ENCODE measurements at places on chromosomes 3 and 15.
A peak's percentile ranks its signal among the peaks of the same experiment; 100 is the strongest.

GRCh38 chr15:31200735-31201151 lies 99.2 kb upstream of the TRPM1 start:
- DNase-seq = peak; percentile 43

- no peak for DNase-seq
These were observed 289.7 kb upstream of the ADAMTS9 start for GRCh38 chr3:64977308-64978100.

GRCh38 chr15:100623301-100623700 lies 20.9 kb downstream of the ASB7 start:
- DNase-seq = no peak

GRCh38 chr3:115713284-115713683 lies 90.0 kb downstream of the GAP43 start:
- DNase-seq = no peak

DNA sequence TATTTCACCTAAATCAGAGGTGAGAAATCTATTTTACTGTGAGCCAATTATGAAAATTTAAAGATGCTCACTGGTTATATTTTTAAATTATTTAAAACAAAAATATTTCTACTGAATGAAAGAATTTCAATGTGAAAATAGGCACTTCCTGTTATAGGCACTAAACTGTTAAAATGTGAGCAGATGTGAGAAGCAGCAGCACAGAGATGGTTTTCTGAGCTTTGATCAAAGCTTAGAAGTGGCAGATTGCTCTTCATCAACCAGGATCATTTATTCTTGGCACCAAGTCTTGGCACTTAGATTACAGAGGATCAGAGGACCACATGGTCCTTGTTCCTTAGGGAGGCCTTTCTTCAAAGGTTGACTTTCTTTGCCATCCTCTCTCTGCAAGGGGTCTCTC lies 18.0 kb upstream of the TSC22D2 start:
- no peak for DNase-seq

GRCh38 chr15:82919231-82919886 lies 33.2 kb downstream of the HOMER2 start:
- no peak for DNase-seq

DNA sequence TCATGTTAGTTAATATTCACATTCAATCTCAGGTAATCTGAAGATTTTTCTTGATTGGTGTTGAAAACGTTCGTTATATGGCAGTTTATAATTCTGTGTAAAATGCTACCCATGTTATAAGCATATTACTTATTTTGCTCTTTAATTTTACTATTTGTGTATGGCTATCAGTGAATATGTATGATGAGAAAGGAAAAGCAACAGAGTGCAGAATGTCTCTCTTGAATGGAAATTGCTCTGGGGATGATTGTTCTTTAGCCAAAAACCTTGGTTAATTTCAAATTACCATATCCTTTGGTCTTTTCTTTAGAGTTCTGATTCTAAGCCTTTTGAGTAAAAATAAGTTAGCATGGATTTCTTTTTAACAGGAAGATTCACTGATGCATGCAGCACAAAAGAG lies 2.5 kb downstream of the SERPINI1 start:
- DNase-seq = no peak

DNA sequence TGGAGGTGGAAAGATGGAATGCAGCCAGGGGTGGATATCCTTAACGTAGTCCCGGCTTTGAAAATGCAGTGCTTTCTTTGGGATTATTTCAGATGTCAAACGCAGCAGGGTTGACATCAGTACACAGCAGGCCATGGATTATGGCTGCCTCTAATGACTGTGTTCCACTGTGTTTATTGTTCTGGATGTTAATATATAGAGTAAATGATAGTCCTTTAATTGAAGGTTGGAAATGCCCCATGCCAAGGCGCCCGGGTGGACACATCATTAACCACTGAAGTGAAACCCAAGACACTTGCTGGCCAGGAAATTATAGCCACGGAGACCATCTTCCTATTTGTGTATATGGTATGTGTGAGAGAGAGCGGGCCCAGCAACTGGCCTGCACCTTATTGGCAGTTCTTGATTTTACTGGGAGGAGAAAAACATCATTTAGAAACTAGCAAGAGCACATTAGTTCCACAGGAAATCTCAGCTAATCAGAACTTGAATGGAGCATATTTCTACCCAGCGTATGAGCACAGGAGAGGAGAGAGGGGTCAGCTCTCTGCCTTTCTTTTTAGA lies 254.9 kb upstream of the RASGRP1 start:
- DNase-seq = no peak

DNA sequence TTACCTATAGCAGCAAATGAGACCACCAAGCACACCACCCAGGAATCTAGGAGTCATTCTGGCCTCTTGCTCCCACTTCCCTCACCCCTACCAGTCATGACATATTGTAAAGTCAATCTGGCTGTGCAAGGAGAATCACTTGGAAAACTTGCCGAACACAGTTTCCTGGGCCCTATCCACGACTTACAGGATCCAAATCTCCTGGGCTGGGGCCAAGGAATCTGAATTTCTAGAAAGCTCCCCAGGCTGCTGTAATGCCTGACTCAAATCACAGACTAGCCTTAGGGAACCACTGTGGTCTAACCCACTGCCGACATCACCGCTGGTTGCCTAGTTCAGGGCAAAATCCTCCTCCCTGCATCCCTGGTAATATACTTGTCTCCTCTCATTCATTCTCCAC lies 4.2 kb upstream of the CRABP1 start:
- DNase-seq = no peak

GRCh38 chr3:57199895-57200297 lies at the start of gene HESX1:
Gene HESX1, minus strand, starts transcription at chr3:57199978. Its CDS starts 60 bp downstream, at chr3:57199918.
- no peak for DNase-seq

- no peak for DNase-seq
These were observed 40.5 kb downstream of the IMPG2 start for GRCh38 chr3:101279765-101280385.

DNA sequence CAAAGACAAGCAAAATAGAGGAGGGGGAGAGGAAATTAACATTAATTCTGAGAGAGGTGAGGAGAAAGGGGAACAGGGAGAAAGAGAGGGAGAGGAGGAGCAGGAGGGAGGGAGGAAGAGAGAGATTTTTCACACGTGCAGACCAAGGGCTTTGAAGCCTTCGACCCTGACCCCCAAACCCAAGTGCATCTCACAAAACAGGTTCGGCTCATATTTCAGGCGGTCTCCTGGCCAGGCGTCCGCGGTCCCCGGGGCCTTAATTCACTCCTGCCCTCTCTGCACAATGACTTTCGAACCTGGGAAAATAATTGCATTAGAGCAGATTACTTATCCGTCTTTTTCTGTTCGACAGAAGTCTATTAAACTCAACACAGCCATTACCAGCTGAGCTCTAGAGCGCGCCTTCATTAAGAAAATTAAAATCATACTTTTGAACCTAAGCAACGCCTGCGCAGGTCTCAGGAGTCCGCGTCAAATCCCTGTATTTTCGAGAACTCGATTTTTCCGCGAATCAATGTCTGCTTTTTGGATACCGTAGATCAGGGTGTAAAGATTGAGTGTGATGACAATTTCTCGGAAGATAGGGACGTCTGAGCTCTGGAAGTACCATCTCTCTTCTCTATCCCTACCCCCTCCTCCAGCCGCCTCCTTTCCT lies 220.7 kb downstream of the MEIS2 start:
- DNase-seq = no peak

- DNase-seq = no peak
These were observed 102.9 kb upstream of the CHRM5 start for GRCh38 chr15:33865416-33865815.

DNA sequence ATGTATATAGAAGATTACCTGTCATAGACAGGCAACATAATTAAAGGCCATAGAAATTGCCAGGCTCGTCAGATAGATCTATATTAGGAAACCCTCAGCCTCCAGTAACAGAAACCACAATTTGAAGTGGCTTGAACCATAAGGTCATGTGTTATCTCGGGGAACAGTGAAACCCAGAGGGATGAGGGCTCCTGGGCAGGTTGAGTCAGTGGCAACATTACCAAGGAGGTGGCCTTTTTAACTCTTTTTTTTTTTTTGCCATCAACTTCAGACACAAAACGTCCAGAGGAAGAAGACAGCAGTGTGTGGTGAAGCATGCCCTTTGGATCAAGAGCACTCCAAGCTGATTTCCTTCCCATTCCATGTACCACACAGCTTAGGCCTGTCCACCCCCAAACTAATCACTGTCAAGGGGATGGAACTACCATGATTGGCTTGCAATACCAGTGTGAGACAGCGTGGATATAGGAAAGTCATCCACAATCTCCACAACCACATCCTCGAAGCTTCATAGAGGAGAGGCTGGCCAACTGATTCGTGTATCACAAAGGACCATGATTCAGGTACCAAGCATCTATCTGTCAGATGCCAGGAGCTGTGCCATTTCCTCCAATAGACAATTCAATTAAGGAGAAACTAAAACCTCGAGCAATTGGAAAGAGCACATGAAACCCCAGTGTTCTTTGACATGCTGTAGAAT lies 999 bp upstream of the KIF7 start:
- no peak for DNase-seq

DNA sequence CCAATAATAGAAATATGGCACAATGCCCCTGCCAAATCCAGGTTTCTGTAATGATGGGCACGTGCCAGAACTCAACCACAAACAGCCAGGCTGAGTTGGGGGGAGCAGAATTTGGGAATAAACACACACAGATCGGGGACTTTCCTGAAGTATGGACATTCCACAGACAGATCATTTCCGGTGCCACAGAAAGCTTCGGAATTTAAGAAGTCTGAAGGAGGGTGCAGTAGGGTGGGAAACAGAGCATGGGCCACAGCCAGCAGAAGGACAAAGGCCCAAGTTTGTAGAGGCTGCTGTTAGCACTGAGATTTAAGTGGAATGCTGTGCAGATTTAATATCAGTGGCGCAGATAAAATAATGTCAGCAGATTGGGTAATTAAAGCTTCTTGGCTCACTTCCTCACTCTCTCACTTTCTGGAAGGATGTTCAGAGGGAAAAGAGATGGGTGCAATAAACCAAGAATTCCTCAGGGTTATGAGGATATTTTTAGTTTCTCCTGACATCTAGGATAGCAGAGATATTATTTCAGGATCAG lies 67.4 kb downstream of the MYLK start:
- DNase-seq = no peak

DNA sequence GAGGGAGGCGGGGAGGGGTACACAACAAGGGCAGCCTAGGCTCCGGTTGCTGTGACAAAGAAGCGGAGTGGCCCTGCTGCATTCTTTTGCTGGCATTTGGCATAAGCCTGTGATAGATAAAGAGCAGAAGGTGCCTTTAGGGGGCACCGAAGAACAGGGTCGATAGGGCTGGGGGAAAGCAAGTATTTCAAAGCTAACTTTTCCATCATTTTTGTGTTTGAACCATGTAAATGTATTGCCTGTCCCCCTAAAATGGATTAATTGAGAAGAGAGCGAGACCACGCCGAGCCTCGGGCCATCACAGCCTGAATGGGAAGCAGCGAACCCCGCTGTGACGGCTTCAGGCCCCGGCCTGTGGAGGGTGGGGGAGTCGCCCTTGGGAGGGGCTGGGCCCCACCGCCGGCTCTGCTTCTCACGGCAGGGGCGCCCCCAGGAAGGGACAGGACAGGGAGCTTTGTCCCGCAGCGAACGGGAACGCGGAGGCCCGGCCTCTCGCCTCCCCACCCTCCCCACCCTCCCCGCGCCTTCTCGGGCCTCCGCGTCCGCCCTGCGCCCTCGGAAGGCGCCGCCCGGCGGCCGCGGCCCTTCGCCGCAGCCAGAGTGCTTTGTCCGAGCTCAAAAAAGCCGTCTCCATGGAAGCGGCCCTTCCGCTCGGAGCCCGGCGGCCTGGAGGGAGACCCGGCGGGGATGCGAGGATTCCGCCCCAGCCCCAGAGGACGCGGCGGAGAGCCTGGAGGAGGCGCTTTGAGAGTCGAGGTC lies 32.4 kb upstream of the ALDH1L1 start:
- DNase-seq = no peak

DNA sequence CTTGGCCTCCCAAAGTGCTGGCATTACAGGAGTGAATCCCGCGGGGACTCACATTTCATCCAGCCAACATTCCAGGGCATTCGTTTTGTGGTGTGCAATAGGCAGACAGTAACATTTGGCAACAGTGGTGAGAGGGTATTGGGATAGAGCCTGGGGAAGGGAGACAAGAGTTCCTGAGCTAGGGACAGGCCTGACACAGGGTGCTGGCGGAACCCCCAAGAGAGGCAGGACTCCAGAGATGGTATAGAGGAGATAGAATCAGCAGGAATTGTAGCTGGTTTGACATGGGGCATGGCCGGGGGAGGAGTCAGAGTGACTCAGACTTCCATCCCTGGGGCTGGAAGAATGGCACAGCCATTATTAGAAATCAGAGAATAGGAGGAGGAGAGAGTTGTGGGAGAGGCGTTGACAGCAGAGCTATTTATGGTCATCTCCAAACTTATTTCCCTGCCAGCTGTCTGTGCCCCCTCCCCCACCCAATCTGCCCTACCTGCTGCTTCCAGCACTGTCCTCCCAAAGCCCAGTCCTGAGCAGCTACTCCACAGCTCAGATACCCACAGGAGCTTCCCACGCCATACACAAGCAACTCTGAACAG lies 4.4 kb upstream of the IDH2 start:
- DNase-seq = no peak
